Ovary (tissue), 10 donors: ENCODE measurements at places on chromosomes 4 and X.

GRCh38 chr4:109953556-109953955 is 40.9 kb downstream of the EGF start:
- DNase-seq, result no peak

DNA sequence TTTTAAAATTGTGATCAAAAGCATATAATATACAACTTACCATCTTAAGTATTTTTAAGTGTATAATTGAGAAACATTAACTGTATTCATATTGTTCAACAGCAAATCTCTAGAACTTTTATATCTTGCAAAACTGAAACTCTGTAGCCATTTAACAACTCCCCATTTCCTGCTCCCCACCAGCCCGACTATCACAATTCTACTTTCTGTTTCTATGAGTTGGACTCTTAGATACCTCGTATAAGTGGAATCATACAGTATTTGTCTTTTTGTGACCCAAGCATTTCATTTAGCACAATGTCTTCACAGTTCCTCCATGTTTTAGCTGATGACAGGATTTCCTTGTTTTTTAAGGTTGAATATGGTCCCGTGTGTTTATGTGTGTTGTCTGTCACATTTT is 106.0 kb downstream of the LRBA start:
- DNase-seq, result no peak

GRCh38 chr4:176271749-176272148 is 2.7 kb upstream of the ASB5 start:
- no peak for DNase-seq

- no peak for DNase-seq
These were observed 24.1 kb downstream of the SOX3 start for GRCh38 chrX:140480765-140481164.

DNA sequence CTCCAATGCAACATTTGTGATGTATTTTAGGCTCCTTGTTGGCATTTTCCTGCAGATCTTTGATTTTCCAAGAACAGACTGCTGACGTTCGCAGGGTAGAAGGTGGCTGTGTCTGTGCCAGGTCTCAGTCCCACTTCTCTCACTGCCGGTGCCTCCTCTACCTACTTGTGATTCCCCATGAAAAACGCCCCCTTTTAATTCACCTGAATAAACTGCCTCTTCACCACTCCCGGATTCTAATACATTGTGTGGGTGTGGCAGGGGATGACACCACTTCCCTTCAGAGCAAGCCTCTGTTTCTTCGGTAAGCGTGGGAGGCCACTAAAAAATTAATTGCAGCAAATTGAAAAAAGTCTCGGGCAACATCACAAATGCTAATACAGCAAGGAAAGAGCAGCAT is 96.1 kb upstream of the FAM9B start:
- no peak for DNase-seq

DNA sequence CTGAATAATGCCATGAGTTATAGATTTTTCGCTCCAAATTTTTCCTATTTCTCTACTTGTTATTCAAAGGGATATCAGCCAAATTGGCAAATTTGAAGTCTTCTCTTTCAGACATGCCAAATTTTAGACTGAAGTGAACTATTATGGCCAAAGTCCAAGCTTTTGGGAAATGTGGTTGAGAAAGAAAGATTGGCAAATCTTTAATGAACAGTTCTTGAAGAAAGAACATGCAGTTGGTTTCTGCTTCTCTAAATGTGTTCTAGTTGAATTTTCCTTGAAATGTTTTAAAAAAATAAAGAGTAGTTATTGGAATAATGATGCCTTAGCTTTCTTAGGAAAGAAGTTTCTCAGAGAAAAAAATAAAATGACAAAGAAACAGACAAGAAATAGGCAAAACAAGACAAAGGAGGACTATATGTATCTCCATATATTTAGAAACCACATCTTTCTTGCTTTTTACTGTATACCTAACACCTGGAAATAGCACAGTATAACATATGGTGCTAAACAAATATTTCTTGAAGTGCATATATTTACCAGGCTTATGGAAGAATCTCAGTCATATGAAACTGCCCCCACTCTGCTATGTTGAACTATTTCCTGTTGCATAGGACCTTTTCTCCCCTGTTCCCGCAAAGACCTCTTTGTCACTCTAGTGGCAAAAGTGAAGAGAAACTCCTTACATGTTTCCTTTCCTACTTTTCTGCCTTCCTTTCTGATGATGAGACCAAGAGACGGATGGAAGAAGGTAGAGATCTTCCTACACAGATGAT is 250.0 kb downstream of the ARHGAP24 start:
- no peak for DNase-seq

DNA sequence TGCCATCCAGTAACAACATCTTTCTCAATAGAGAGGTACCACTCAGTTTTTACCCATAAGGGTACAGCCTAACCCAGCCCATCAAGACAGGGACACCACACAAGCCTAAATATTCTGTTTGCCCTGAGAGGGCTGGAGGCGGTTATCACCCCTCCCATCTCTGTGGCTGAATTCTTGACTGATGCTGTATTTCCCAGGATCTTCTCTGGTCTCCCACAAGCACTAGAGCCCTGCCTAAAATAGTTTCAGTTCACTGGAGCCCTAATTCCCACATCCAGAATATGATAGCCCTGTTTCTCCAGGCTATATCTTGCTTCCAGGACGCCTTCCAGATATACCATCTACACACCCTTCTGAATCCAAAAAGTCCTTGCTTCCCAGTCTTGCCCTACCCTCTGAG is 91.6 kb upstream of the NMU start:
- no peak for DNase-seq

DNA sequence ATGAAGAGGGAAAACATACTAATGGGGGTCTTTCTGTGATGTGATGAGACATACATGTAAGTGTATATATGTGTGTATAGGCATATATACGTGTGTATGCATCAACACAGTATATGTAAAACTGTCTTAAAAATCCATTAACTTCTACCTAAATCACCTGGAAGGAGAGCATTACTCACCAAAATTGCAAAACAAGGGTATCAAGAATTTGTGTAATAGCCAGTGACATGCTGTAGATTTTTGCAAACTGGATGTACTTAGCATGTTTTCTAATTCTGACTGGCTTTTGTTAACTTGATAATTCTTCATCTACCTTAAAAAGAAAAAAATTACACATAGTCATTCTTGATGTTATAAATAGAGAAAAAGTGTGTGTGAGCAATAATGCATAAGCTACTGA is 104.7 kb downstream of the PRRG1 start:
- no peak for DNase-seq

- DNase-seq, result no peak
These were observed 90.5 kb upstream of the CCDC160 start for GRCh38 chrX:134146493-134146892.

DNA sequence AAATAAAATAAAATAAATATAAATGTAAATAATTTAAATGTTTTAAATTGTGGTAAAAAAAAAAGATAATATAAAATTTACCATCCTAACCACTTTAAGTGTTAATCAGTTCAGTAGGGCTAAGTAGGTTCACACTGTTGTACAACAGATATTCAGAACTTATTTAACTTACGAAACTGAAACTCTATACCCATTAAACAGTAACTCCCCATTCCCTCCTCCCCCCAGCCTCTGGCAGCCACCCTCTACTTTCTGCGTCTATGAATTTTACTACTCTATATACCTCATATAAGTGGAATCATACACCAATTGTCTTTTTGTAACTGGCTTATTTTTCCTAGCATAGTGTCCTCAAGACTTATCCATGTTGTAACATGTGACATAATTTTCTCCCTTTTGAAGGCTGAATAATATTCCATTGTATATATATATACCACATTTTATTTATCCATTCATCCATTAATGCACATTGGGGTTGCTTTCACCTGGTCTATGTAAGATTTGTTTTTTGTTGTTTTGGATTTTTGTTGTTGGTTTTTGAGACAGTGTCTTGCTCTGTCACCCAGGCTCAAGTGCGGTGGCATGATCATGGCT is 32.5 kb upstream of the ELF2 start:
- DNase-seq, result no peak

DNA sequence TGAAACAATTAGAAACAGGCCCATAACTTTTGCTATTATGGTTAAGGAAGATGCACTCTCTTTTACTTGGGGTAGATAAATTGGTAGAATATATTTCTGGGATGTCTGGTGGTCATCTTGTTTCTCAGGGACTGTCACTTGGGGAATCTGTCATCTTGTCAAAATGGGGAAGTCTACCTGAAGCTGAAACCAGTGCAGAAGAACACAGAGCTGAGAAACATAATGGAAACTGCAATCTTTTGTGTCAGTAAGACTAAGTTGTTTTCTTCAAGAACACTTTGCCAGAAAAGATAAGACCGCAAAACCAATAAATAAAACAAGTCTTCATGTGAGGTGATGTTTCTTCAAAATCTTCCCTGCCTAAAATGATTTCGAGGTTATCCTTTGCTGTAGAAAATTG is 92.0 kb downstream of the NAA11 start:
- DNase-seq, result no peak

DNA sequence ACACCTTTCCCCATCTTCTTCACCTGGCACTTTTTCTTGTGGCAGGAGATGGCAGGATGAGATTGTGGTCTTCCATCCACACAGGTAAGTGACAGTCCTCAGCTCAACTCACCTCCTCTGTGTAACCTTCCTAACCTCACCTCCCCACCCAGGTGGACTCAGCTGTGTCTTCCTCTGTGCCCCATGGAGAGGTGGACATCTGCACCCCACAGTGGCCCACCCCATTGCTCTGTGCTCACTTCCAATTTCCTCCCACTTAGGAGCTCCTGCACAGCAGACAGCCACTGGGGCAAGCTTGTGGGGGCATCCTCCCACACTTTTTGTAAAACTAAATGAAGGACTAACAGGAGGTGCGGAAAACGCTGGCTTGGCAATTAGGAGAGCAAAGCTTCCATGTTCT is 61.6 kb downstream of the MSX1 start:
- DNase-seq, result no peak

- no peak for DNase-seq
These were observed 1427.2 kb upstream of the PCDH10 start for GRCh38 chr4:131721883-131722282.

- DNase-seq, result no peak
These were observed 28.7 kb downstream of the SEC24B start for GRCh38 chr4:109462297-109462696.

GRCh38 chrX:129593137-129593536 is 53.1 kb downstream of the OCRL start:
- DNase-seq, result no peak

DNA sequence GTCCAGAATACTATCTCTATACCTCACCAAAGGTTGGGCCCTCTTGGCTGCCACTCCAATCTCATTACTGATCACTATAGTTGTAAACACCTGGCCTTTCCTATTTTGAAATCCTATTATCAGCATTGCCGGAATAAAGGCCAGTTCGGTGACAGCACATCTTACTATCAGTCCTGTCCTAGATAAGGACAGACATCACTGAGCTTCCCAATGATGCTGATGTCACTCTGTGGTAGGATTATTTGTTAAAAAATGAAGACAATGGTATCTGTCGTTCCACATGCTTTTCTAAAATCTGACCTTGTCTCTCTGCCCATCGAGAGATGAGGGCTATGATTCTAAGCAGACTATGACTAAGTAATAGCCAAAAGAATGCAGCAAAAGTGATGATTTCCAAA is 260.4 kb downstream of the PDGFC start:
- no peak for DNase-seq

DNA sequence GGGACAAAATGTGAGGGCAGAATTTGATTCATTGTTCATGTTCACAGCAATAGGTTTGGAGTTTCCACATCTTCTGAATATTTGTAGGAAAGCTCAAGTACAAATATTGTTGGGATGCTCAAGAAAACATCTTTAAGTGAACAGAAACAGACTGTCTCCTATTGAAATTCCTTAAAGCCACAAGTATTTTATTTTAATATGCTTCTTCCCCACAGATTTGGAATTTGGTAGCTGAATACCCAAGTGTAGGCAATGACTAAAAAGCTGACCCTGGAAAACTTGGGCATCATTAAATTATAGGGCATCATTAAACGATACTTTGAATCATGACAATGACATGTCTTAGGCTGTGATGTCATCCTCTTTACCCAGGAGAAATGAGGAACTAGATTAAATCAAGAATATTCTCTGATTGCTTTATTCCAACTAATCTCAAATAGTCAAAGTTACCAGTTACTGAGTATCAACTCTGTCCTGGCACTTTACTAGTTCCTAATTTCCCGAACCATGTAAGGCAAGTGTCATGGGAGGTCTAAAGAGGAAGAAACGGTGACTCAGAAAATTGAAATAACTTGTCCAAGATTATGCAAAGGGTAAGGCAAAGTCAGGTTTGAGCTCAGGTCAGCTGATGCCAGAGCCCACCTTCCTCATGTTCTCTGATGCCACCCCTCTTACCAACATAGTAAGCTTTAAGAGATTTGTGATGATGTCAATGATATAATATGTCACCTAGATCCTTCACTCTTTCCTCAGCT is 223.1 kb upstream of the LEF1 start:
- DNase-seq, result no peak

DNA sequence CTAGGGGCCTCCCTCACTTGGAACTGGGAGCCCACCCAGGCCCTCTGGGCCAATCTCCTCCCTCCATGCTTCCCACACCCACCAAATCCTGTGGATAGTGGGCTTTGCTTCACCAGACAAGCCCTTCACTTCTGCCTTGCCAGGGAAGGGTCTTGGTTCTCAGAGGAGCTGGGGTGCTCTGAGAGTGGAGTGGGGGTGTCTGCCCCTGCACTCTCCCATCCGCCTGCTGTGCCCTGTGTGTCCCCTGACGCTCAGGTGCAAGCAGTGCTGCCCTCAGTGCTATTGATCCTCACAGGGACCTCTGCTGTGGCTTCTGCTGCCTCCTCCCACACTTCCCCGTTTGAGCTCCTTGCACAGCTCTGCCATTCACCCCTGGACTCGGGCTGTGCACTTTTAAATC is 117.3 kb upstream of the NKX1-1 start:
- DNase-seq, result no peak

- DNase-seq, result no peak
These were observed 716 bp upstream of the SLC38A5 start for GRCh38 chrX:48470833-48471118.

GRCh38 chr4:121108557-121108956 is 36.2 kb upstream of the NDNF start:
- DNase-seq, result no peak

GRCh38 chrX:104833401-104833800 is 267.4 kb downstream of the IL1RAPL2 start:
- no peak for DNase-seq

DNA sequence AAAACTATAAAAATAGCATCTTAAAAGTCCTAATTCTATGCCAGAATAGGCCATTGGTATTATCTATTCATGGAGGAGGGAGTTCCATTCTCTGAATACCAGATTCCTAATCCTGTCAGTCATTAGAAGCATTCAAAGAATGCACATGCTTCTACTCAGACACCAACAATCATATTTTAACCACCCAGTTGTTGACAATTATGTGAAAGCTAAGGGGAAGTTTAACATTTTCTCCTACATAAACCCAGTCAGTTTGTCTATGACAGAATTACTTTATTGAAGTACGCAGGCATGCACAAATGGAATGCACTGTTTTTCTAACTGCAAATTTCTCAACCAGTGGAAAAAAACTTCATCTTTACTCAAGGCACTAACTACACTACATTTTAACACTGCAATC is 69.6 kb upstream of the MTNR1A start:
- no peak for DNase-seq

DNA sequence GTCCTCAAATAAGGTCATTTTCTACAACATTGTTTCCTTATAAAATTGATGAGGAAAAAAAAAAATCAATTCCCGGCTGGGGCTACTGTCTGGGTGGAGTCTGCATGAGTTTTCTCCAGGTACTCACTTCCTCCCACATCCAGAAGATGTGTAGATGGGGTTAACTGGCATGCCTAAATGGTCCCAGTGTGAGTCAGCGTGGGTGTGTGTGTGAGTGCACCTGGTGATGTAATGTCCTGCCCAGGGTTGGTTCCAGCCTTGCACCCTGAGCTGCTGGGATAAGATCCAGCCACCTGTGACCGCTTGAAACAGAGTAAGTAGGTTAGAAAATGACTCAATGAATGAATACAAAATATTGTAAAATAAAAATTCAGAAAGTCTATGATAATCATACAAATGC is 11.1 kb downstream of the USP26 start:
- DNase-seq, result no peak
